ENCODE measurements at places on chromosomes 6 and 20.

GRCh38 chr6:153043719-153044118 lies 41.2 kb upstream of the MTRF1L start:
- DNase-seq, result no peak

DNA sequence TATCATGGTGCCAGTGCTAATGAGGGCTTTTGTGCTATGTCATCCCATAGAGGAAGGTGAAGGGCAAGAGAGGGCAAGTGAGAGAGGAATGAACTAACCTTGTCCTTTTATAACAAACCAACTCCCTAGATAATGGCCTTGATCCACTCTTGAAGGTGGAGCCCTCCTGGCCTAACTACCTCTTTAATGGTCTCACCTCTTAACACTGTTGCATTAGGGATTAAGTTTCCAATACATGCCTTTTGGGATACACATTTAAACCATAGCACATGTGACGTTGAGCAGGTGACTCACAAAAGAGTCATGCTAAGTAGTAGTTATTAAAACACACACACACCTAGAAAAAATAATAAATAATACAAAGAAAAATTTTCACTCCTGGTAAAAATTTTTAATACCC lies 36.9 kb downstream of the CCN2 start:
- DNase-seq, result no peak

- no peak for DNase-seq
Observed at GRCh38 chr6:5424726-5425125, 163.4 kb downstream of the FARS2 start.

DNA sequence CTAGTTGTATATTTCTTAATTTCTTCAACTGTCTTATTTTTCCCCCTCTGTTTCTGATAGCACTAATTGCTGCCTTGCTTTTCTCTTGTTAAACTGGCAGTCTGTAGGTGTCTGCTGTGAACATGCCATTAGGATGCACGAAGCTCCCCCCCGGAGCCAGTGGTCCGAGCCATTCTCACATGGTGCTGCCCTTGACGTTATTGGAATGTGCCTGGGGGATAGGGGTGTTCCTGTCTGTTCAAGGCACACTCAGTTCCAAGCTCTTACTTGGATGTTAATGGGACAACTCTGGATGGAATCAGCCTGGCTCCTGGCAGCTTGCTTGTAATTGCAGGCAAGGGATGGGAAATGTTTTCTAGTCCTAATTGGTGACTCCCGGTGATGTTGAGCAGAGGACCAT lies 68.4 kb downstream of the RREB1 start:
- DNase-seq, result no peak

DNA sequence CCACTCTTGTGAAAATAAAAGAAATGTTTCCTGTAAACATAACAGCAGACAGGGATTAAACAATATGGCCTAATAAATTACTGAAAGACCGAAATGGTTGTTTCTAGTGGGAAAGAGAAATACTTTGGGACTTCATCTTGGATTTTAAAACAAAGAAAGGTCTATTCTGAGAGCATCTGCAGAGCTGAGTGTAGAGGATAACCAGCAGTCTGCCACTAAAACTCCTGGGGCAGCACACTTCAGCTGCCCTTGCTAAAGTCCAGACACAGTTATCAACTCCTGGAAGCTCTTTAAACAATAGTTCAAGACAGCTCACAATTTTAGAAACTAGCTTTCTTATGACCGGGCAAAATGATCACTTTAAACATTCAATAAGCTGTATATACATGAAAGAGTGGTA lies 38.6 kb downstream of the AKIRIN2 start:
- no peak for DNase-seq

DNA sequence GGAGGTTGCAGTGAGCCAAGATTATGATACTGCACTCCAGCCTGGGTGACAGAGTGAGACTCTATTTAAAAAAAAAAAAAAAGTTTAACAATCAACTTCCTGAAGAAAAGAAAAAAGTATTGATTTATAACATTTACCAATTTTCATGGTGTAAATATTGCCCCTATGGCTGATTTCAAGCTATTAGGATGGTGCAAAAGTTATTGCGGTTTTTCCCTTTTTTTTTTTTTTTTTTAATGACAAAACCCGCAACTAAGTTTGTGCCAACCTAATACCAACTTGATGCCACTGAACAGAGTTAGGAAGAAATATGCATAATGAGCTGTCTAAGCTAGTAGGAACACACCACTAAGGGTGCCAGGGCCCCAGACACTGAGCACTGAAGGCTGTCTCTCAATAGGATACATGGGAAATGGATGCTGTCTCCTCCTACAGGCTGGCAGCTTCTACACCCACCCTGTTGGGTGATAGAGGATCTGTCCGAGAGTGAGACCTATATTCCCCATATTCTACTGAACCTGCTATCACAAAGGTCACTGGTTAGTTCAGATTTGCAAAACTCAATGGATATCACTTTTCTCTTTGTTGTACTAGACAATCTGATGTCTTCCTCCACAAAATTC lies 6.5 kb upstream of the PERP start:
- no peak for DNase-seq

GRCh38 chr20:4812216-4812615 lies 90.5 kb downstream of the PRND start:
- peak; percentile 20 for DNase-seq

GRCh38 chr20:37529968-37530600 lies 2.4 kb upstream of the BLCAP start:
- DNase-seq, result no peak

DNA sequence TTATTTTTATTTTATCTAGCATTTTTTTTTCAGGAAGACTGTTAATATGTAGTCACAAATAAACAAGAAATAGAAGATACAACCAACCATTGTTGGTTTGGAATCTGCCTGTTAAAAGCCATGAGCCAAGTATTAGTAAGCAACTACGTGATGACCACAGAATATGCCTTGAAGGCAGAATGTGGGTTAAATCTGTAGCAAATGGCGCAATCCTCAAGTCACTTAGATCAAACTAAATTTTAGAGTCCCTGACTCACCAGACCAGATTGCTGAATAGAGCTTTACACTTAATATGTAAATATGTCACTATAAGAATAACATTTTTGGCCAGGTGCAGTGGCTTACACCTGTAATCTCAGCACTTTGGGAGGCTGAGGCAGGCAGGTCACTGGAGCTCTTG lies 800.1 kb upstream of the CITED2 start:
- no peak for DNase-seq

DNA sequence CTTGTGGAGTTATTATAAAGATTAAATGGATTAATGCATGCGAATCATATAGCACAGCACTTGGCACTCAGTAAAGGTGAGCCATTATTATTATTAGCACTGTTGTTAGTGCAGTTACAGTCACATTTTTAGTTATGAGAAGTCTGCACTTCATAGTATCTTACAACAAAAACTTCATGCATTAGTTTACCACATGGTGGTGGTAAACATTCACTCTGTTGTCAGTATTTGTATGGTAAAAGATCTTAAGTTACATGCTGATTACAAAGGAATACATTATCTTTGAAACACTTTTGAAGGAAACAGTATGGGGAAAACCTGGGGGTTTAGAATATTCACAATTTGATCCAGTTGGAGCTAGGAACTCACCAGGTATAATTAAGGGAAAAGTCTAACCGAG lies 20.8 kb downstream of the TMEM14A start:
- no peak for DNase-seq

DNA sequence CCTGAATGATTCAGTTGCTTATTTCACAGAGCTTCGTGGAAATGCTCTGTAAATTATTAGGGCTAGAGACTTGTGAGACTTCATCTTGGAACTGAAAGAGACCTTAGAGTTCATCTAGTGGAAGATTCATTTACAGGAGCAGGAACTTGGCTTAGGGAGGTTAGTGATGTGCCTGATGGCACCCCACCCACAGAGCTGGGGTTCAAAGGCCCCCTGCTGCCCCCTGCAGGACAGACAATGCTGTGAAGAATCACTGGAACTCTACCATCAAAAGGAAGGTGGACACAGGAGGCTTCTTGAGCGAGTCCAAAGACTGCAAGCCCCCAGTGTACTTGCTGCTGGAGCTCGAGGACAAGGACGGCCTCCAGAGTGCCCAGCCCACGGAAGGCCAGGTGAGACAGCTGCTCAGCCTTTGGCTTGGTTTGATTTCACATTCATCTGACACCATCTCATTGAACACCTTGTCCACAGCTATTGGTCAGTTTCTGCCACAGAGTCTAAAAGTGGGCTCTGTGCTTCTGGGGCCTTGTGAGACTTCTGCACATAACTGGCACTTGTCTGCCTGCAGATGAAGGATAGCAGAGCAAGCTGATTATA lies 25.1 kb downstream of the MYBL2 start:
- peak; percentile 74 for DNase-seq

DNA sequence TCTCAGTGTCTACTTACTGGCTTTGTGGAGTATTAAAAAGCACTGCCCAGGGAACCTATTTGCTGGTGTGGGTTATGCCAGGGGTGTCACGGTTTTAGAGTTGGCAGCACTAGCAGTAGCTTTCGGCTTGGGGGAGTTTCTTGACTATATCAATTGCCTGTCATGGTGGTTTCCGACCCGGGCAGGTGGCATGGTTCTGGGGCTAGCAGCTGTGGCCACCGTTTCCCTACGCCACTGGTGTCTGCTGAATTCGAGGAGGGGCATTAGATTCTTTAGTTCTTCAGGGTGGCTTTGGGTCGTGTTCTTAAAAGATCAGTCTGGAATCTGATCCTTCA lies 55.6 kb upstream of the FOXC1 start:
- DNase-seq, result no peak

GRCh38 chr20:38032585-38033329 lies 499 bp downstream of the TTI1 start:
- DNase-seq, result peak; percentile 7

DNA sequence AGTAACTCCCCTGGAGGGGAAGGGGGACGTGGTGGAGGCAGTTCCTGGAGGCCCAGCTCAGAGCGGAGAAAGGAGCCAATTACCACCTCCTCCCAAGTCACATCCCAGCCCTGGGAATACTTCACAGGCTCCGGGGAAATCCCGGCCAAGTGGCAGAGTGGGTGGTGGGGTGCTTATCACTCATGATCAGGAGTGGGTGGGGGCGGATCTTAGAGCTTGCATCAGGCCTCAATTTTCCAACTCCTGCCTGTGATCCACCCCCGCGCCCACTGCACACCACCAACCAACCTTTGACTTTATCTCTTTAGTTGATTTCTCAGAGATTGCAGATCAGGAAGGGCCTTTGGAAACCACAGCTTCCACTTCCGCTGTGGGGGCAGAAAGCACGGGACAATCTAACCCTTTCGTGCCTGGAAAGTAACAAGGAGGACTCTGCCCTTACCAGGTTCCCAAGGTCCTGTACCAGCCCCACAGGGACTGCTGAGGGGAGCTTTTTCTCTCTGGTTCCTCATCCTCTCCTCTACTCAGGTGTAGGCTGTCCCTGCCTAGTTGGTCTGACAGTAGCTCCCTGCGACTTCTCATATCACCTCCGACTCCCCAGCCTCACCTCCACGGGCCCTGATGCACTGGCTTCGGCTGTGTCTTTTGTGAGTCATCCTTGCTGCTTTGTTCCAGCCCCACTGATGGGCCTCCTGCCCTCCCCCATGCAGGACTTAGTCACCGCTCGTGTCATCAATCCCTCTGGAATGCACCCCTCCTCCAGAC lies 24.9 kb upstream of the IER3 start:
- DNase-seq, result peak; percentile 85

DNA sequence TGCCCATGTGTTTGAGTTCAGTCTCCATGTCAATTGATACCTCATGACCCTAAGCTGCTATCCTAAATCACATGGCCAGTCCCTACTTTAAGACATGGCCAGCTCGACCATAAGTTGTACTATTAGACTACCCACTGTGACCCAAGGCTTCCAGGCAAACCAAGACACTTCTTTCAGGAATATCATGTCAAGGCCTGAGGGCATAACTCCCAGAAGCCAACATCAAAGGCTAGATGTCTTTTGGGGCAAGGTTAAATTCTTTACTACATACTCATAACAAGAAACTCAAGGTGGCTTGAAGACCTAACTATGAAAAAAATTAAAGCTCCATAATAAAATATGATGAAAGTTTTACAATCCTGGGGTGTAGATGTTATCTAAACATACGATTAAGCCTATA lies 228.3 kb upstream of the PRND start:
- DNase-seq, result no peak

- DNase-seq, result no peak
Observed at GRCh38 chr6:152091201-152091600, 283.7 kb downstream of the ESR1 start.

DNA sequence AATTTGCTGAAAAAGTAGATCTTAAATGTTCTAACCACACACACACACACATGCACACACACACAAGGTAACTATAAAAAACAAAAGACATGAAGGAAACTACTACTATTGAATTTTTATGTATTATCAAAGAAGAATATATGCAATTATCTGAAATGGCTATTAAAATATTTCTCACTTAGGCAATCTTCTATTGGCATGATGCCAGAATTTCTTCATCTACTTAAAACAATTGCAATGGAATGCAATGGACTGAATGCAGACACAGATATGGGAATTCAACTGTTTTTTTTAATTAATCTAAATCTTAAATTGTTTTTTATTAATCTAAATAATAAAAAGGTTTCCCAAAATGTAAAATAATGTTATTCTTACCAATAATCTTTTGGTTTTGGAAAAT lies 152.6 kb upstream of the SMLR1 start:
- DNase-seq, result no peak

DNA sequence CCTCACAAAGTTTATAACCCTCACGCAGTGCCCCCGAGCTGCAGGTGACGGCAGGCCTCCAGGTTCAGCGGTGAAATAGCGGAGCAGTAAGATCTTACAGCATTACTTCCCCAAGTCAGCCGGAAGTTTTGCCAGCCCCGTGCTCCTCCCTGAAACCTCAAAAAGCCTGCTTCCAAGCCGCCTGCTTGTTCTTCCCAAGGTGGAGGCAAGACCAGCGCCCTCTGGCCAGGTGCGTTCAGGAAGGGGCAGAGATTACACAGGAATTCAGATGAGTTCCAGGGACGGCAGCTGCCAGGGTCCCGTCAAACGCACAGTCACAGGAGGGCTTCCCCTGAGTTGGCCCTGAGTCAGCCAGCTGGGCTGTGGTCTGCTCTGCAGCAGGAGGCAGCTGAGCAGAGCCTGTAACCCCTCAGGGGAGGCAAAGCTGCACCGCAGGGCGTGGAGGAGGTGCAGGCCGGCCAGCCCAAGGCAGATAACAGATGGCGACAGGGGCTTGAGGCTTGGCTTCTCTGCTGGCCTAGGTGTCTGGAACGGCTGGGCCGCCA lies 124.1 kb upstream of the RPS6KA2 start:
- no peak for DNase-seq

- DNase-seq, result no peak
Observed at GRCh38 chr6:31927242-31927862, at the start of gene C2. Gene C2 (plus strand): TSS chr6:31927717. CDS start chr6:31927753, 36 bp downstream.

- no peak for DNase-seq
Observed at GRCh38 chr6:85403331-85404015, 46.4 kb upstream of the NT5E start.

- DNase-seq, result no peak
Observed at GRCh38 chr6:38164131-38164481, 344.6 kb downstream of the ZFAND3 start.

GRCh38 chr6:98944168-98944567 lies 3.6 kb downstream of the FBXL4 start:
- DNase-seq, result no peak

GRCh38 chr6:148239215-148239614 lies 103.4 kb upstream of the SASH1 start:
- DNase-seq, result no peak

GRCh38 chr6:41734666-41735426 lies 562 bp downstream of the TFEB start:
- peak; percentile 77 for DNase-seq

- peak; percentile 70 for DNase-seq
Observed at GRCh38 chr6:3748208-3749066, 3.1 kb downstream of the PXDC1 start.

GRCh38 chr20:59588236-59588855 lies 16.0 kb upstream of the PHACTR3 start:
- no peak for DNase-seq

- peak; percentile 68 for DNase-seq
Observed at GRCh38 chr6:148464319-148465010, 121.8 kb downstream of the SASH1 start.

Data from activated CD4-positive, alpha-beta T cell treated with anti-CD3 and anti-CD28 coated beads, Interleukin-2, amount 50 U/mL, for 48 hours (primary cell).